Left ventricle myocardium superior (tissue), 1 donor: ENCODE measurements at places on chromosomes 2 and 18. TPM values are rescaled to one million over a fixed set of nuclear protein-coding genes. Genes with fewer than 3 reads are reported as not detected.

C2orf15 gene
- 0.30 TPM for total RNA-seq

DCDC2C gene
- total RNA-seq, result not detected

RSAD2 gene
- total RNA-seq, result 4.8 TPM

PLGLB2 gene
- 1.7 TPM for total RNA-seq

IL18R1 gene
- 1.3 TPM for total RNA-seq

DNA sequence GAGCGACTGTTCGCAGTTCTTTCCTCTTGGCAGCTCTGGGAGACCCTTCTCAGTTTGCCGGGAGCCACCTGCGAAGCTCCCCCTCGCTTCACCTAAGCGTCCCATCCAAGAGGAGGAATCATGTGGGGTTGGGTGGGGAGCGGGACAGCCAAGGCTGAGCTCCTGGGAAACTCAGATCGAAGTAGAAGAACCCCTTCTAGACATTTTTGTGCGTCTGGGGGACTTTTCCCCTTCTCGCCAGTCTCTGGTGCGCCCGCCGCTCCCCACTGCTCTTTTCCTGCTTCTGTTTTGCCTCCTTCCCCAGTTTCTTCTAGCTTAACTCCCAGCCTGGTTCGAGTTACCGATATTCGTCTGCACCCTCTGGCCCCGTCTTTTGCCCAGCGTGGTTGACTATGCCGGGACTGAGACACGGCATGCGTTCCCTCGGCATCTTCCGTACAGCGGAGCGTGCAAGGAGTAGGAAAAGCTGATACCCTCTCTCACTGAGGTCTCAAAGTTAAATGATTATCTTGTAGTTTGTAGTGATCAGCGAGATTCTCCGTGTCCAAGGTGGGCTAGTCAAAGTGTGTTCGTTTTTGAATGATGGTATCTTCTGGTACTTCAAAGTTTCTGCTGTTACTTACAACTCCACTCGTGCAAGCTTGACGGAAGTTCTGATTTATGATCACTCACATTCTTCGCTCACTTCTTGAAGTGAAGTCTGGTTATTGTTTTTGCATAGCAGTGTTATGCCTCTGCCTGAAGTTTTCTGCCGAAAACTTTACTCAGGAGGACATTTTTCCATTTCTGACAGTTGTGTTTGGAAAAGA lies 664 bp downstream of the CAMKMT start:
- DNase-seq, result peak; percentile 48

GRCh38 chr2:56108806-56109205 lies 75.0 kb upstream of the CCDC85A start:
- DNase-seq, result no peak

GRCh38 chr2:195898505-195899191 lies 170.0 kb downstream of the DNAH7 start:
- DNase-seq, result peak; percentile 85

DNA sequence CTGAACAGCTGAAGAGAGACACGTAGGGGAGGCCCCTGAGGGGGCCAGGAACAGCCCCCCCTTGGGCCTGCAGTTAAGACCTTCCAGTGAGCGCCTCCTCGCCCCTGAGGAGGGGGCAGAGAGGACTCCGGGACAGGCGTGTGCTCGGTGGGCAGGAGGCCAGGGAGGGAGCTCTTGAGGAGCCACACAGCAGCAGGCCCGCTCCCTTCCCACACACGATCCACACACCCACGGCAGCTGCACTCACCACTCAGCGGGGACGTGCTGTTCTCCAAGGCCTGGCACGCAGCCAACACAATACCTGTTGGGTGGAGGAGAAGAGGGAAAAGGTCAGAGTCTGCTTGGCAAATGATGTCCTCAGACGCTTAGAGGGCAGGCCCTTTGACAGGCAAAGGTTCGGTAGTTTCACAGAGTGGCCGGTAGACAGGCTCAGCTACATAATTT lies 39.0 kb downstream of the TGFA start:
- peak; percentile 50 for DNase-seq

- DNase-seq, result peak; percentile 38
Measured at GRCh38 chr2:106886916-106887758, 1.2 kb upstream of the ST6GAL2 start.

- DNase-seq, result no peak
Measured at GRCh38 chr2:180625006-180625844, 355.2 kb upstream of the UBE2E3 start.

DNA sequence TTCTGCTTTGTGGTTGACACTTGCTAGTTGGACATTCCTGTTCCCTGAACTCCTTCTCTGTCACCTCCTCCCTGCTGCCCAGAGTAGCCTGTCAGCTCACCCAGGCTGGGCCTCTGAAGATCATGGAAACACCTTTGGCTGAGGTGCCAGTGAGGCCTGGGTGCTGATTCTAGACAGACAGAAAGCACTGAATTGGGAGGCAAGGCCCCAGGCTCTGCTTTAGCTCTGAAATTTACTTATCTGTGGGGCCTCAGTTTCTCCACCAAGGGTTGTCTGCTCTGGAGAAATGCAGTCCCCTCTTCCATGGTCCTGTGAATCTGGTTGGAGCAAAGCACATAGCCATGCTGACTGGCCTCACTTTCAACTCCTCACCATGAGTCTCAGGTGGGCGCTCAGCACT lies 104.6 kb upstream of the SIX3 start:
- DNase-seq, result no peak

DNA sequence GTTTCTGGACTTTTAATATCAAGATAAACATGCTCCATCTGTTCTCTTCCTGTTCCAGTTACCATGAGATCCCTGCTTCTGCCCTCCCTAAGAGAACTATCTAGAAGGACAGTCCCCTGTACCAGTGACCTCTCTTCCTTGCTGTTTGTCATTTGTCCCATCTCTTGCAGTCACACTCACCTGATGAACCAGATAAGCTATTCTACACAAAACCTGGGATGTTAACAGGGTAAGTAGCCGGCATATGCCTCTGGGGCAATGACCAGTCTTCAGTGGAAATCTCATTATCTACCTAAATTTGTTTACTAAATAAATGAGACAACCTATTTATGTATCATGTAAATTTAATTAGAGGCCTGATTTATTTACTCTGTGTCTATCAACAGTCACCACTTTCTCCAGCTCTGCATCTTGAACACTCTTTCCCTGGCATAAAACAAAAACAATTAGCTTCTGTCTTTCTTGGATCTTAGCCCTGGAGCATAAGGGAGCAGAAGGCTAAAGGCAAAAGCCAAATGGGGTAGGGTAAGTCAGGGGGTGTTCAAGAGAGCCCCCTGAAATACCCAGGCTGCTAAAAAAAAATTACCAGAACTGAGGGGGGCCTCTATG lies 337.7 kb downstream of the ALK start:
- DNase-seq, result no peak
